ENCODE measurements at places on chromosomes 1 and 21.
A peak's percentile ranks its signal among the peaks of the same experiment; 100 is the strongest.

DNA sequence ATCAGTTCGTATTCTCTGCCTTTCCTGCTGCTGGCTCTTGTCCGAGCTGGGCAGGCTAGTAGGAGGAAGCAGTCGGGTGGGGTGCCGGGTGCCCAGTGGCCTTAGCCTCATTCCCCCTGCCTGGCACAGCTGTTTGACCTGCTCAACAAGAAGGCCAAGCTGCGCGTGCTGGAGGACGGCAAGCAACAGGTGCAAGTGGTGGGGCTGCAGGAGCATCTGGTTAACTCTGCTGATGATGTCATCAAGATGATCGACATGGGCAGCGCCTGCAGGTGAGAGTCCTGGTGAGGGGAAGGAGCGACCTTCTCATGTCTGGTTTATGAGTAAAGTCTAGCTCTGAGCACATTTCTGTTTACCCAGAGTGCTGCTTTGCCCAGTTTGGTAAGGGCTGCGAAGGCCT, 16.3 kb upstream of the RPS8 start:
- no peak for DNase-seq

DNA sequence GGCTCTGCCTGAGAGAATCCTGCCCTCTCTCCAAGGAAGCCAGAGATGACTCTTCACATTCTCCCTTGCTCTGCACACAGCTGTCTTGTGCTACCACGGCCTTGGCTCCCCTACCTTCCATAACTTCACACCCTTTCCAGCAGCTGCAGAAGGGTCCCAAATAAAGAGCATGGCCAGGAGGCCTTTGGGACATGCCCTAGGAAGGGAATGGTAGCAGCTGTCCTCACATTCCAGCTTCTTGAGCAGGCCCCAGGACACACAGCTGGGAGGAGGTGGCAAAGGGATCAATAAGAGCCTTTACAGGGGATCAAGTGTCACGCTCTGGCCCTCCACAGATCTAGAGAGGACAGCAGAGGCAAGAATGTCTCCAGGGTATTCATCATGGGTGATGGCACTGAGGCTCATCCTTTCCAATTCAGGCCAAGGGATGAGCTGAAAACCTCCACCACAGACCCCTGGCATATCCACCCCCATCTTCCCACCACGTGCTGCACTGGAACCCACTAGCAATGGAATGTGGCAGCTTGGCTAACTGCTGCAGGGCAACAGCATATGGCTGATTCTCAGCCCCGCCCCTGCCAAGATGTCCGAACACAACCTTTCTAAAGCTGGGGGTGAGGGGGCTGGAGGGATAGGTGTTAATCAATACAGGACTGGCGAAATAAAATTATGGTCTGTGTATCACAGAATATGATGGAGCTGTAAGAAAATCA, 17.8 kb upstream of the RAB29 start:
- no peak for DNase-seq

DNA sequence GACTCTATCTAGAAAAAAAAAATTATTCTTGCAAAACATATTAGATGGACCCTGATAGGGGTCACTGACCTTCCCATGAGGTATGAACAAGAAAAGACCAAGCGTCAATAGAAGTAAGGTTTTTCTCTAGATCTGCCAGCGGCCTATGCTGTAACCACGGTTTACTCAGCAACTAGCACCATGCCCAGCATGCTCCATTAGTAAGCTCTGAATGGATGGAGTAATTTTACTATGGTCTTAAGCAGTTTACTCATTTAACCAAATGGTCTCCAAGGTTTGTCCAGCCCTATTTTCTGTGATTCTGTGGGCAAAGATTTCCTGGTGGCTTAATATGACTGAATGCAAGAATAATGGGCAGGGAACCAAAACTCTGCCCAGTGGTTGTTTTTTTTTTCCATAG, 113.9 kb downstream of the ADSS2 start:
- DNase-seq = no peak

- no peak for DNase-seq
Measured at GRCh38 chr1:39895731-39896480, 5.8 kb downstream of the MYCL start.

DNA sequence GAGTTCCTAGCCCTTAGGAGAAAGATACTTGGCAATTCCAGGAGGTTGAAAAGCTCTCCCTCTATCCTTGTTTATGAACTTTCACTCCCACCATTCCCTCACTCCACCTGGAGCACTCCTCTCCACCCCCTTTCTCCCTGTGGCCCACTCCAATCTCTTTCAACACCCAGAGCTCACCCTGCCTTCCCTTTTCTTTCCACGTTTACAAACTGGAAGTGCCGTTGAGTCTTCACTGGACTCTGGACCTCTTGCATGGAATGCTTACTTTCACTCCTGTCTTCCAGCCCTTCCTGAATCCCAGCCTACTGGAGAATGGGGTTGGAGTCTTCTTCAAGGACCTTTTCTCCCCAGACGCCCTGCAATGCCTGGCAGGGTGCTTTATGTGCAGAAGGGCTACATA, 198.5 kb downstream of the RHOU start:
- DNase-seq = no peak

GRCh38 chr1:2867861-2868260, 66.4 kb upstream of the TTC34 start:
- DNase-seq = no peak

DNA sequence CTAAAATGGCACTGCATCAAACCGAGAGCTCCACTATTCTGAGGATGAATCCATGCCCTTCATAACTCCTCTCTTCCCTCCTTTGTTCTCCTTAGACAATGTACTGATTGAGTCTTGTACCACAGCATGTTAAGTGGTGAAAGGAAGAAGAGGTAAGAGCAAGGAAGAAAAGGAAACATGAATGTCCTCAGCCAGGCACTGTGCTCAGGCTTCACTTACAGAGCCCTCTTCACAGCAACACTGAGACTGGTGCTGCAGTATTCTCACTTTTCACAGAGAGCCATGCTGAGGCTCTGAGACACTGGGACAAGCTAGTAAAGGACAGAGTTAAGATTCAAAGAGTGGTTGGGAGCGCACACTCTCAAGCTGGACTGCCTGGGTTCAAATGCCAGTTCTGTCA, 143.5 kb downstream of the AKT3 start:
- DNase-seq = no peak

DNA sequence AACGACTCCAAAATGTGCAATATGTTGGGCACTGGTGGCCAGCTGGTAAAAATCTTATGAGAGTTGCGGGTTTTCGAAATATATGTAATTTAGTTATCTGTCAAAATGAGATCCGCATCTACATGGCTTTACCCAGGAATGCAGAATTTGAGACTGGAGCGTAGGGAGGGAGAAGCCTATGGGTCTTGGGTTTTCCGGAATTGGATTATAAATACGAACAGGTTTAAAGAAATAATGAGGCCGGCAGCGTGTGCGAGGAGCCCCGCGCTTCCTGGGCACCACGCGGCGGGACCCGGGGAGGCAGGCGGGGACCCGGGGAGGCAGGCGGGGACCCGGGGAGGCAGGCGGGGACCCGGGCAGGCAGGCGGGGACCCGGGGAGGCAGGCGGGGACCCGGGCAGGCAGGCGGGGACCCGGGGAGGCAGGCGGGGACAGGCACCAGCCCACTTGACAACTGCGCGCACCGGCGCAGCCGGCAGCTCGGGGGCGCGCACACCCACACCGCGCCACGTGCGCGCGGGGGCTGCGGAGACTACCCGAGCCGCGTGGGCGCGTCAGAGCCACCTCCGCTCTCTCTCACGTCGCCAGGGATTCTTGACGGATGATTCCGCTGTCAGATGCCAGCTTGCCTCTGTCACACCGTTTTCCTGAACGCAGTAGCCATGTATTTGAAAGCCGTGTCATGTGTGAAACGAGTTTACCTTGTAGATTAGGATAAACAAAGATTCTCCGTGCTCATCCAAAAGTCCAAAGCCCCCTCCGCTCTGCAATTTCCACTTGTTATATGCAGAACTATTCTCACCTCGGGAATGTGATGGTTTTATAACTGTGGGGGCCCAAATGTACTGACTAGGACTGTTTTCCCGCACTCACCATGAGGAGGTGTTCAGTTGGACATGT, 54.3 kb upstream of the HNRNPU start:
- peak; percentile 43 for DNase-seq

- DNase-seq = no peak
Measured at GRCh38 chr1:243391355-243391754, 135.5 kb downstream of the SDCCAG8 start.

DNA sequence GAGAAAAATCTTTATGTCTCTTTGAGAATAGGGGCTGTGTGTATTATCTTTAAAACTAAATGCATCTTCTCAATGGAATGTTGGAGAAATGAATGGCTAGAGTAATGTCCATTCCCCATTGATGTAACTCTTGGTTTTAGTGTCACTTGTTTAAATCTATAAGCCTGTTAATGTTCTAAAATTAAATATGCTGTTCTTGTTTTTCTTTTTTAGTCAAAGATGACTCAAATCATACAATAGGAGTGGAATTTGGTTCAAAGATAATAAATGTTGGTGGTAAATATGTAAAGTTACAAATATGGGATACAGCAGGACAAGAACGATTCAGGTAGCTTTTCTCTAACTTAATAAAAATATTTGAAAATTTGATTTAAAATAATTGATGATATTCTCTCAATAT, 17.6 kb downstream of the RAB4A start:
- DNase-seq = no peak

GRCh38 chr1:214002472-214002871, 14.7 kb downstream of the PROX1 start:
- no peak for DNase-seq

DNA sequence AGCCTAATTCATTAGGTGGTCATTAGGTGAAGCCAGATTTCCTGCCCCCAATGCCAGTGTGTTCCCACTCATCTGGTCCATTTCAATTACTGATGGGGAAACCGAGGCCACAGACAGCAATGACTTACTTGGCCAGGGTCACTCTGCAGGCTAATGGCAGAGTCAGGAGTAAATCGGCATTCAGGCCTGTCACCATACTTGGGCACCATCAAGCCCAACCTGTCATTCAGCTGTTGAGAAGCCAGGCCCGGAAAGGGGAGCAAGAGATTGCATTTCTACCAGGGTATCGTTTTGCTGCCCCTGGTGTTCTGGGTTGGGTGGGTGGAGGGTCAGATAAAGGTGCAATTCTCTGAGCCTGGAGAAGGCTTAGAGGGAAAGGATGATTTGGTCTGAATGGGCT, 8.0 kb upstream of the TMEM61 start:
- DNase-seq = no peak

- no peak for DNase-seq
Measured at GRCh38 chr1:69940816-69941215, 264.6 kb downstream of the LRRC40 start.

GRCh38 chr1:157490467-157491165, 61.7 kb downstream of the FCRL5 start:
- peak; percentile 18 for DNase-seq

DNA sequence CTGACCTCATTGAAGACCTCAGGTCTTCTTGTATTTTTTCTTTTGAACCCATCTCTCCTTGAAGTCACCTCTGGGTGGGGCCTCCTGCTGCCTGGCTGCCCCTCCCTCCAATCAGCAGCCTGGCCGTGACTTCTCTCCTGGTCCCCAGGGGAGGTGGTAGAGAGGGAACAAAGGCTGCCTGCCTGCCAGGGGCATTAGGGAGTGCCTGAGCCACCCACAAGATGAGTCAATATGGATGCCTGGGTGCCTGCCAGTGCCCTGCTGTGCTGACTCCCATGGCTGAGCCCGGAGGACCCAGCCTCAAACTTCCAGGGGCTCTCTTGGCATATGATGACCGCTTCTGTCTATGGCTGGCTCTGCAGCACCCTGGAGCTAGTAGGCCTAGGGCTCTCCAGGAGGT, 5.3 kb upstream of the CDCP2 start:
- no peak for DNase-seq

DNA sequence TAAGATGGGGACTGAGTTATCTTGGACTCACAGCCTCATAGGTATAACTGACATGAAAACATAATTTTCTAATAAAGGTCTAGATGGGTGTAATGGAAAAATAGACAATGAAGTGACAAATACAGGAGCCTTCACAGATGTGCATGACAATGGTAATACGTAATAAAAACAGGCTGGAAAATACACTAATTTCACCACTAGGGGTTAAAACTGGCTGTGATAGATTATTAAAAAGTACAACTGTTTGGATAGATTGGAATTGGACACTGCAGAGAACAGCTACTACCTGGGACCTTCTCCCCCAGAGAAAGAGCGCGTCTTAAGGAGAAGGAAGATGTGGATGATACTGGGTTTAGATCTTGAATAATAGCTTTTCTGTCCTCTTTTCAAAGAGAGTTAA, 9.8 kb downstream of the KAZN start:
- DNase-seq = no peak

DNA sequence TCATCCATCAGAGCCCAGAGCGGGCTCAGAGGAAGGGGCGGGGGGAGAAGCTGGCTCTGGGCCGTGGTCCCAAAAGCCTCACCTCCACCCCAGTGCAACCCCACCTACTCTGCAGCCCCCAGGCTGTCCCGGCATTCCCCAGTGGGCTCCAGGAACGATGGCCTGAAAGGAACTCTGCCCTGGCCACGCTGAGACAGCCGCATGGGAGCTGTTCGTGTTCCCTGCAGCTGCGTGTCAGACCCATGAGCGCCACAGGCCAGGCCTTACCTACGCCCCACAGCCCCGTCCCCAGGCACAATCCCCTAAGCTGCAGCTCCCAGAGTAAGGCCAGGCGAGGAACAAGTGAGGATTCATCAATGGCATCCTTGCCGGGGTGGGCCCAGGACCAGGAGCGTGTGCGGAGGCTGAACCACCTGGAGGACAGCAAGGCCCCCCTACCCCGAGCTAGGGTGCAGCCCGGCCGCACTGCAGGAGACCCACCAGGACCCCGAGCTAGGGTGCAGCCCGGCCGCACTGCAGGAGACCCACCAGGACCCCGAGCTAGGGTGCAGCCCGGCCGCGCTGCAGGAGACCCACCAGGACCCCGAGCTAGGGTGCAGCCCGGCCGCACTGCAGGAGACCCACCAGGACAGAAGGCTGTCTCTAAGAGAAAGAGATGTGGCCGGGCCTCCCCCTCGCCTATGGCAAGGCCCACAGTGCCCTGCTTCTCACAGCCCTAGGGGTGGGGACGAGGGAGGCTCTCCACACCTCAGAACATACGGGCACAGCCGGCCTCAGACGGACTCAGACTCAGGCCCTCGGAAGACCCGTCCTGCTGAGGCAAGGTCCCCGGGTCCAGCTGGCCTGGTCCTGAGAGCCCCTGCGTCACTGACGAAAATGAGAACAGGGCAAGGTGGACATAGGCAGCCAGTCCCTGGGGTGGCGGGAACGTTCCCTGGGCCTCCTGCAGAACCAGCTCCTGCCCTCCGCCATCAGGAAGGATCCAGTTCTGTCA, 26.5 kb upstream of the ARHGEF16 start:
- DNase-seq = no peak

DNA sequence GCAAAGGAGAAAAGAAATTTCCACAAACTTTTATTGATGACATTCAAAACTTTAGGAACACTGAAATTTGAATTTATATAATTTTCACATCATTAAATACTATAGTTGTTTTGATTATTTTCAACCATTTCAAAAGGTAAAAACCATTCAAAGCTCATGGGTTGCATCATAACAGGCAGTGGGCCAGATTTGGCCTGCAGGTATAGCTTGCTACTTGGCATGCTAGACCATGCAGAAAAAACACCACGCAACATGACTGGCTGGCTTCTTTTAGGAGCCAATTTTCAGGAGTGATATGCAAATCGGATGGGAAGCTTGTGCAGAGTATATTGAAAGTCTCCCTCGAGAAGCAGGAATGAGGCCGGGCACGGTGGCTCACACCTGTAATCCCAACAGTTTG, 144.8 kb downstream of the GLUL start:
- DNase-seq = no peak

GRCh38 chr1:40096646-40096976, 441 bp downstream of the PPT1 start:
- no peak for DNase-seq

Measured in hippocampal formation (tissue), 2 donors.